ENCODE measurements at places on chromosomes 7 and 10.

DNA sequence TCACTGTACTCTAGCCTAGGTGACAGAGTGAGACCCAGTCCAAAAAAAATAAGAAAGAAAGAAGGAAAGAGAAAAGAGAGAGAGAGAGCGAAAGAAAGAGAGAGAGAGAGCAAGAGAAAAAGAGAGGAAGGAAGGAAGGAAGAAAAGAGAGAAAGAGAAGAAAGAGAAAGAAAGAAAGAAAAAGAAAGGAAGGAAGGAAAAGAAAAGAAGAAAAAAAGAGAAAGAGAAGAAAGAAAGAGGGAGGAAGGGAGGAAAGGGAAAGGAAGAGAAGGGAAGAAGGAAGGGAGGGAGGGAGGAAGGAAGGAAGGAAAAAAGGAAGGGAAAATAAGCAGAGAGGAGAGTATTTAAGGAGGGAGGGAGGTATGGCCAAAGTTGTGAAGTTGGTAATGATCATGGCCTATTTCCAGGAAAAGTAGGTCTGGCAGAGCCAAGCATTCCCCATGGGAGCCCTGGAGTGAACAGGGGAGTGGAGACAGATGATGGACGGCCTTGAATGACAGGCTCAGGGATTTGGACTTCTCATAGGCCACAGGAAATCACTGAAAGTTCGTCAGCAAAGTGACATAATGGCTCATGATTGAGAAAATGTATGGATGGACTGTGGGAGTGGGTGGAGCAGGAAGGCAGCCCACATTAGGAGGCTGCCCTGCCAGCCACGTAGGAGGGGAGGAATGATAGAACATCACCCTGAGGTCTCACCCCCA is 44.8 kb upstream of the CUX1 start:
- DNase-seq, result no peak

GRCh38 chr7:158028290-158028941 is 559.2 kb downstream of the PTPRN2 start:
- DNase-seq, result no peak

- no peak for DNase-seq
Measured at GRCh38 chr10:13634207-13634606, 47.4 kb downstream of the PRPF18 start.

GRCh38 chr10:122441961-122442360 is 12.5 kb upstream of the ARMS2 start:
- no peak for DNase-seq

DNA sequence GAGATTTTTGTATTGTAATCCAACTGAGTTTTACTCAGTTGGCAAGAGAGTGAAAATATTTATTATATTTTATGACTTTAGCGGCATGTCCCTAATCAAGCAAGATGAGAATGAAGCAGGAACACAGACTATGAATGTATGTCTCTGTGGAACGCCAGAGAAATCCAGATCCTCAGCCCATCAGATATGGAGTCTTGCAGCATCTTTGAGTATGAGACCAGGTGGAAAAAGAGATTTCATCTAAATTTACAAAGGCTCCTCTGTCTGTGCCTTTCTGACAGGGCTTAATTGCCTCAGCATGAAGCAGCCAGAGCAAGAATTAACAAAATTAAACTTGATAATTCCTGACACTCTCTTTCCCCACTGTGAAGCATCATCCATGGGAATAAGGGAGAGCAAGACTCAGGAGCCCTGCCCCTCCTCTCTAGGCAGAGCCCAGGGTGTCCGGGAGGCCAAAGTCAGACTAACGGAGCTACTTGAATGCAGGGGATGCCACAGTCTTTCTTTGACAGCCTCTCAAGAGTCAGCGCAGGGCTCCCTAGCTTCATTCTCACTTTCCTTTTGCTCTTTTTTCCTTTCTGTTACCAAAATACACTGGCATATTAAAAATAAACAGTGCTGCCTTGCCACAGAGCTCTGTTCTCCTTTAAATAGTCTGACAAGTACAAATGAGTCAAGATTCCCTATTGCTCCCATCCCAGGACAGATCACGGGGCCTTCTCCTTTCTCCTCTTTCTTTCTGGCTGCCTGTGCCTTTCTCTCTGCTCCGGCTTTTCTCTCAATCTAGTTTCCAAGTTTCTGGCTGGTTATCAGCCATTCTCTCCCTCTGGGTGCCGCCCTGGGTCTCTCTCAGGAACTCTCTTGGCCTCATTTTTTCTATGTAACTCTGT is 132.2 kb upstream of the INHBA start:
- DNase-seq, result no peak

DNA sequence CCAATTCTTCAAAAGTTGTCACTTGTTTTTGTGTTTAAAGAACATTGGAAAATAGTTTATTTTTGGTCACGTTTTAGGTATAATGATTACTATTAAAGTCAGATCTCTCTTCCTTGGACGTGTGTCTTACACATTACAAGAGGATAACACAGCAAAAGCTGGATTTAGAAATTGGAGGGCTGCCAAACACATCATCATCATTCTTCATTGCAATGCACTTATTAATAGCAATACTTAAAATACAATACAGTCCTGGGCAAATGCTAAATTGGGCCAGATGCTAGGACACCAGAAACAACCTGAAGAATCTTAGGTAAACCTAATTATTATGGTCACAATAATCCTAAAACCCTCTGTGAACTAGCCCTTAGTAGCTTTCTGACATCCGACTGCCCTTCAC is 303.6 kb downstream of the DGKB start:
- DNase-seq, result no peak

GRCh38 chr10:2081501-2081900 is 344.2 kb upstream of the ADARB2 start:
- no peak for DNase-seq

DNA sequence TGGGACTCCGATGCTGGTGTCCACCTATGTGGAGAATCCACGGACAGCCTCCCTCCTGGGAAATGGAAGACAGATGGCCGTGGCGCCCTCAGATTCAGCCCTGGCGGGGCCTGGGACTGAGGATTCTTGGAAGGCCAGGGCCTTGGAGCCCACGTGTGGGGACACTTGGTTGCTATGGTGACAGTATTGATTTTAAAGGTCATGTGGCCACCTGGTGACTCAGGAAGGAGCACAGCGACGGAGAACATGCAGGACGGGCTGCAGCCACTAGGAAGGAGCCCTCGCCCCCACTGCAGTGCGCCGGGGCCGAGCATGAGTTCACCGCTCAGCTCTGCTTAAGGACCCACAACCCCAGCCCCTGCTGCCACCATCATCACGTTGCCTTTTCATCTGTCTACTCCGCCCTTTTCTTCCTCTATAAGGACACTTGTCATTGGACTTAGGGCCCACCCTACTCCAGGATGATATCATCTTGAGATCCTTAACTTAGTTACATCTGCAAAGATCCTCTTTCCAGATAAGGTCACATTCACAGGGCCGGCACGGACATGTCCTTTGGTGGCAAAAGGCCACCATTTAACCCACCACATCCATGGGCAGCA is 3.7 kb upstream of the STK32C start:
- no peak for DNase-seq
